T-helper 22 cell (primary cell): ENCODE measurements at places on chromosomes 4 and X.

- no peak for DNase-seq
Measured at GRCh38 chr4:153763404-153763803, 3.6 kb upstream of the RNF175 start.

DNA sequence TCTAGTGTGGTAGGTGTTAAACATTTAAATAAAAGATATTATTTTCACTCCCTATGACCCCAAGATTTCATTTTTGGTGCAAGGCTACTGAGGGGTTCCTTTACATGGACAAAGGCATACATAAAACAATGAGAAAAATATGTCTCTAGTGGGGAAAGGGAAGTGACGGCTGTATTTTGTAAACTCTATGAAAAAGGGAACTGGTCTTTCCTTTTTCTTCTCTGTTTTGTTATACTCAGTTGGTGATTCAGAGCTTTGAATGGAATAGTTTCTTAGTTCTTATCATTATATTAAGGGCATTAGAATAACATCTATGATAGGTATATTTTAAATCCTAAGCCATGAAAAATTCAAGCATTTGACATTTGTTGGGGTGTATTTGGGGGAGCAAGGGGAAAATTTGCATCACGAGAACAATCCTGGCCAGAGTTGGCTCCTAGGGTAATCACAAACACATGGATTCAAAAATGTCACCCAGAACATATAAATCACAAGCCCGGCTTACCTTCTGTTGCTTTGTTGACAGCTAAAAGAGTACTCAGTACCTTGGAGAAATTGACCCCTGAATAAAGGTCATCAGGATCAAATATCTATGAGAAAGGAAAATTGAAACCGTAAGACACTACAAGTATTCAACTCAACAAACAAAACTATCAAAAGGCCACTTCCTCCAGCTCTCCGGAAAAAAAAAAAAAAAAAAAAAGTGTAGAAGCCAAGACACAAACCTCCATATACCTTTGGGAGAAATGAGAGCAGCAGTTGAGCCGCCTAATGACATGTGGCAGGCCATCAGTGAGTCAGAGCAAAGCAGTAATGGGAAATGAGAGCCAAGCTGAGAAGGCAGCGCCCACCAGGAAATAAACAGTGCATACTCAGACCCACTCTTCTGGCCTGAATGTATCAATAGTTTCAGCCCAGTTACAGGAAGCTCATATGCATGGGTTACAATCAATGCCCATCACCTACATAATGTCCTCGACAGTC is 33.4 kb downstream of the ARHGEF6 start:
- DNase-seq = no peak

- DNase-seq = no peak
Measured at GRCh38 chr4:76016393-76016792, 6.9 kb downstream of the CXCL10 start.

GRCh38 chrX:46739736-46740135 is 19.2 kb downstream of the SLC9A7 start:
- DNase-seq = no peak

DNA sequence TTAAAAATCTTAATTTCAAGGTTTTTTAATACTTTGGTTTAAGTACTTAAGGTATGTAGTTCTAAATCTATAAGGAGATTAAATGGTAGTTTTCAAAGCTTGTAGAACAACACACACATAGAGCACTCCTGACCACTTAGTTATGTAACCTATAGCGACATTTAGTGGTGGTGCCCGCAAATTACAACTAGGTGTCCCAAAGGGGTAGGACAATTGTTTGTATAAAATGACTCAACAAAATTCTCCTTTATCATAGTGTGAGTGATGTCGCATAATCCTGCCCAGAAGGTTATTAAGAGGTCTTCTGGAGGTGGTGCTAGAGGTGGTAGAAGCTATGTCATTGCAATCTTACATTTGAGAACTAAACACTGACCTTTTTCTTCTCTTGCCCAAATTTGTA is 373.0 kb upstream of the RASGEF1B start:
- peak; percentile 24 for DNase-seq

DNA sequence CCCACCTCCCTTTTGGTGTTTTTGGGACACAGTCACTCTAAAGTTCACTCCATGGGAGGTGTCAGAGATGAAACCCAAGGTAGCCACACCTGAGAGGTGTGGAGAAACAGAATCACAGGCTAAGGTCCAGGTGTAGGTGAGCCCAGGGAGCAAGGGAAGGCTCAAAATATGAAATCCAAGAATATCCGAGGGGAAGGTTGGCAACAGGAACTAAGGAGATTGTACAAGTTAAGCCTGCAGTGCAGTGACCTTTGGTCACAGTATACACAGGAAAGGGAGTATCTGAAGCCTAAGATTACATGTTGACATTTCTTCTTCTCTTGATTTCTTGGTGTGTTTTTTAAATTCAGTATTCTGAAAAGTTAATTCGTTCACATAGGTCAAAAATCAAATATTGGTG is 46.5 kb downstream of the PHF8 start:
- no peak for DNase-seq

- DNase-seq = no peak
Measured at GRCh38 chr4:46931981-46932380, 22.9 kb upstream of the COX7B2 start.

DNA sequence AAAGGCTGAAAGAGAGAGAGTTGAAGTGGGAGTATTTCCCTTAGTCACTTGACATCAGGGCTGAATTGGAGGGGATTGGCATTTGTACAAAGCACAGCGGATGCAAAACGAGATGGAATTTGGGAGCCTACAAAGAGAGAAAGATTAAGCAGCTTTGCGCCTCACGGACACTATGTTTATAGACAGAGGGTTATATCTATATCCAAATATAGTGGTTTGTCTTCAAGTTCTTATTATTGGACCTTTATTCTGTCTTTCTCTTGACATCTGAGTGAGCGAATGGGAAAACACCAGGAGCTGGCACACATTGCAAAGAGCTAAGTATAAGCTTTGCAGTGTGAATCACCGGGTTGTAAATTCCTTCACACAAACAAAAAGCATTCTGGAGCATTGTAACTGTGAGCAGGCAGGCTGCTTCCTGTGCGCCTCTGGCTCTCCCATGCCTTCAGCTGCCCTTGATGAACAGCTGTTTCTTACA is 500.2 kb downstream of the STIM2 start:
- no peak for DNase-seq

DNA sequence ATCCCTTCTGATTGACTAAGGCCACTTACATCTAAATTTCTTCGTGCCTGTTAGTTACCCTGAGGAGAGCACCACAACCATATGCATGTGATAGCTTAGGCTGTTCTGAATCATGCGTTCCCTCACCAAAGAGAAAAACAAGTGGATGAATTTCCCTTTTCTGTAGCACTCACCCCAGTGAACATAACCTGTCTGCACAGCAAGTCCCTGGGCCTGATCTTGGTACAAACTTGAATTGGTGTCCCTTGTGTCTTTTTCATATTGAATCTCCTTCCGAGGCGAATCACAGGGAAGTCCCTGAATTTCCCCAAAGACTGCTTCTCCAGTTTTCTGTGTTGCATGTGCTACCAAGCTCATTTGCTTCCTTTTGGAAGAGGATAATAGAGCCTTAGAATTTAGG is 100.4 kb downstream of the KLHL8 start:
- no peak for DNase-seq

DNA sequence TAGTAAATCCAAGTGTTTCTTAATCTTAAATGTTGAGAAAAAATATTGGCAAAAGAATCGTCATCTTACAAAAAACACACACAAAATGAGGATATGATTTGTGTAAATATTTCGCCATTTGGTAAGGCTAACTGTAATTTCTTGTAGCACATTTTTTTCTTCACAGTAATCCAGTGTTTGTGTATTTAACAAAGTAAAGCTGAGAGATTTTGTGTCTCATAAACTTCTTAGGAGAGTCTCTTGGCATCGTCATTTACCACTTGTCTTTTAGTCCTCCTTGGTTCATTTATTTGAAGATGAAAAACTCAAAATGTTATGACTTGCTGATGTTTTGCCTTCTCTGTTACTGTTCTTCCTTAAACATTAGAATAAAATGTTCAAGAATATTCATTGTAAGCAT is 326.7 kb upstream of the PITX2 start:
- DNase-seq = no peak

DNA sequence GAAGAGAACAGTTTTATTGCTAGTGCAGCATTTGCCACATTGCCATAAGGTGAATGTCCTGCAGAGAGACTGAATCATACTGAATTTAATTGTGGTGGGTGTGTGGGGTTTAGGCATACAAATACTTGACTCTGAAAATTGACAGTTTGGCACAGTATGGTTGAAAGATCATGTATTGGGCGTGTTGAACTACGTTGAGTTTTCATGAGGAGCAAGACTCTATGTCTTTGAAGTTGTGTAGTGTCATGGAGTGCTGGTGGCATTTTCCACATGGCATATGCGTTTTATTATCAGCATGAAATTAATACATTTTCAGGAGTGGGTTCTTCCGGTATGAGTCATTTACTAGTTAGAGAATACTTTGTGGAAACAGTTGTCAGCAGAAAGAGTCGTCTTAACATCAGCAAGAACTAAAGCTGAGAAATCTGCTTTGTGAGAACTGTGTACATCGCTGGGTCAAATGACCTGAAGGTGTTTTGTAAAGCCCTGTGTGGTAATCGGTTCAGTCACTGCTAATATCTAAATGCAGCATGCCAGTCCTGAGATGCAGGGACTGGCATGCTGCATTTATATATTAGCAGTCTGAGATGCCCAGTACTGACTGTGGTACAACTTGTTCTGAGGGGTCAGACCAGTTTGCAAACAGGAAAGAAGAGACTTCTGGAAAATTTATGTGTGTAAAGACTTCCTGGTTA is 50.3 kb downstream of the ARHGAP10 start:
- no peak for DNase-seq

DNA sequence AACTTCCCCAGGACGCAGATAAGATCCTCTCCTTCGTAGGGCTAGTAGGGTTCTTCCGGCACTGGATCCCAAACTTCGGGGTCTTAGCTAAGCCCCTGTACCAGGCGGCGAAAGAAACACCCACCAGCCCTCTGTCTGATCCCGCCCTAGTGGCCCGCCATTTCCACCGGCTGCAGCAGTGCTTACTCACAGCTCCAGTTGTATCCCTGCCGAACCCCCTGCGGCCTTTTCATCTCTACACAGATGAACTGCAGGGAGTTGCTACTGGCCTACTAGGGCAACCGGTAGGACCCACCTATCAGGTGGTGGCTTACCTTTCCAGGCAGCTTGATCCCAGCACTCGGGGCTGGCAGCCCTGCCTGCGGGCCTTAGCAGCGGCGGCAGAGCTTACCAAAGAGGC is 961.2 kb downstream of the RPA4 start:
- DNase-seq = no peak

DNA sequence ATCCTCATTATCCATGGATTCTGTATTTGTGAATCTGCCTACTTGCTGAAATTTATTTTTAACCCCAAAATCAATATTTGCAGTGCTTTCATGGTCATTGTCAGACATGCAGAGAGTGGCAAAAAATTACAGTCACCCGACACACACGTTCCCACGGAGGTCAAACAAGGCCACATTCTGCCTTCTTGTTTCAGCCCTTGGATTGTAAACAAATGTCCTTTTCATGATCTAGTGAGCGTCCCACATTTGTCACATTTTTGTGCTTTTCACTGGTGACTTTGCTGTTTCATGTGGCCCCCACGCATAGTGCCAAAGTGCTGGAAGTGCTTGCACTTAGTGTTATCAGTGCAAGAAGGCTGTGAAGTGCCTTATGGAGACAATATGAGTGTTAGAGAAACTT is 45.0 kb downstream of the SOD3 start:
- DNase-seq = no peak

DNA sequence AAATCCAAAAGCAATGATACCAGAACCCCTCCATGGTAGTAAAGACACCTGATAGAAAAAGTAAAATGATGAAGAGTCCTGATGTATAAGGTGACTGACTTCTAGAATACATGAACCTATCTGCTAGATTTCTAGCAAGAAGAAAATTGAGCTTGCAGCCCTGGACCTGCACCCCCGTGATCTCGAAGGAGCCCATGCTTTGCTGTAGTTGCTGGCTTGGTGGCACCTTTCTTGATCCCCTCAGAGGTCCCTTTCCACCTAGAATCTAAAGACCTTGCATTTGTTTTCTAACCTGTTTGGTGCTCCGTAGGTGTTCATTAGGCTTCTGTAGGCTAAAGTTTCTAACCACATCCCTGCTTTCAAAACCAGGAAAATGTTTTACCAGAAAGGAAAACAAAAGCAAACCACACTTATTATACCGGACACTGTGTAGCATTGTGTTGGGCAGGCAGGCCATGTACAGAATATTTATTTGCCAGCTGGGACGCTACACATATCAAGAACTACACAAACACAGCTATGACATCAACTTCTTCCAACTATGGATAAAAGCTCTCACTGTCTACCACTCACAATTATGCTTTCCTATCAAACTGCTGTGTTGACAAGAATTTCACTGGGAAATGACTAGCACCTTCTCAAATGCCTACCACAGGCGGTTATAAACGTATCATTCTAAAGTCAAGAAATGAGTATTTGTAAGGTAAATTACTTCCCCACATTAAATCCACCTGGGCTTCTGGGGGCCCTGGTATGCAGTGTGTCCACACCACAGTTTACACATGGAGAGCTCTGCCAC is 316.2 kb downstream of the UNC5C start:
- DNase-seq = no peak

DNA sequence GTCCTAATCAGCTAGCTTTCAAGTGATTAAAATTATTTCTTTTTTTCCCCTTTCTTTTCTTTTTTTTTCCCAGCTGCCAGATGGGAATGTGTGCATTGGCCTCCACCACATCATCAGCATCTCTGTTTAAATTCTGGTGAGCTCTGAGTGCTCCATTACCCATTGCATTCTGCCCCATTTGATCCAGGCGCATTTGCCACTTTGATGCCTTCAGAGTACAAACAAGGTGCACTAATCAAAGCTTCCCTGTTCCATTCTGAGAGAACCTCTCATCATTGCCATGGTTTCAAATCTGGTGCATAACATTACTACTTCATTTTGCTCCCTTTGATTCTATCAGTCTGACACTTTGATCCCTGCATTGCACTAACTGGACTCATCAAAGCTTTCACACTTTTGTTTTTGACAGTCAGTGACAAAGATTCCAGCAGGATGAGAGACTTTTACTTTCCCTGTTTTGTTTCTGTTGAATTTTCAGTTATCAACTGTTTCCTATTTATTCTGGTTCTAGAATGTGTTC is 238.8 kb upstream of the PCDH10 start:
- DNase-seq = no peak

- DNase-seq = no peak
Measured at GRCh38 chrX:42673301-42673810, 104.6 kb downstream of the PPP1R2C start.

- no peak for DNase-seq
Measured at GRCh38 chr4:35562861-35563260, 681.5 kb downstream of the ARAP2 start.

- no peak for DNase-seq
Measured at GRCh38 chr4:96652158-96652557, 812.3 kb downstream of the PDHA2 start.

DNA sequence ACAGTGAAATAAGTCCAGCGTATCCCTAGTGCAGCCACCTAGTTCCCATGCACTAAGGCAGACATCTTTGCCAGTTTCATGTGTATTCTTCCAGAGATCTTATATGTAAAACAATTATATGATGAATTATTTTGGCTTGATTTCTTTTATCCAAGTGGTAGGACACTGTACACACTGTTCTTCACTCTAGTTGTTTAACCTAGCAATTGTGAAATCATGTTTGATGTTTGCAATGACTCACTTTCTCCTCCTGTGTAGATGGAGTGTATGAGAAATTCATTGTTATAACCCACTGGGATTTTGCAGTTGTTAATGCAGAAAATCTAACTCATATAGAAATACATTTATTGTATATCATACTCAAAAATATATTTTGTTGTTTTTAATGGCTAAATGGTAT is 17.5 kb upstream of the TBC1D1 start:
- no peak for DNase-seq

- no peak for DNase-seq
Measured at GRCh38 chrX:30821116-30821515, 67.9 kb downstream of the TAB3 start.
